ENCODE measurements at places on chromosomes 7 and 10.

GRCh38 chr10:114652402-114653368, 5.4 kb downstream of the ABLIM1 start:
- no peak for DNase-seq

DNA sequence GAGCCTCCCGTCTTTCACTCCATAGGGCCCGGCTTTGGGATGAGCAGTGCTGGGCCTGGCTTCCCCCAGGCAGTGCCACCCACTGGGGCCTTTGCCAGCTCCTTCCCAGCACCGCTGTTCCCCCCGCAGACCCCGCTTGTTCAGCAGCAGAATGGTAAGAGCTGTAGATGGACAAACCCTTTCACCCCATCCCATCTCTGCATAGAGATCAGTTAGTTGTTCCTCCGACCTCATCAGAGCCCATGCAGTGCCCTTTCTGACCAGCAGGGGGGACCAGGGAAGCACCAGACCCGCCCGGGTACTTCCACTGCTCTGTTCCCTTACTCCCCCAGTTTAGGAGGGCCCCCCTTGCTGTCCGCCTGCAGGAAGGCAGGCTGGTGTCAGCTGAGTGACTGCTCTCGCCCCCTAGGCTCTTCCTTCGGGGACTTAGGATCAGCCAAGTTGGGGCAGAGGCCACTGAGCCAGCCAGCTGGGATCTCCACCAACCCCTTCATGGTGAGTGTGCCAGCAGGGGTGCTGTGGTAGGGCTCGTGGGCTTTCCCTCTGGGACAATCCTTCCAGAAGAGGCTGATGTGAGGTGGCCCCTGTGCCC, 9.8 kb downstream of the SAP25 start:
- DNase-seq: peak; percentile 79

DNA sequence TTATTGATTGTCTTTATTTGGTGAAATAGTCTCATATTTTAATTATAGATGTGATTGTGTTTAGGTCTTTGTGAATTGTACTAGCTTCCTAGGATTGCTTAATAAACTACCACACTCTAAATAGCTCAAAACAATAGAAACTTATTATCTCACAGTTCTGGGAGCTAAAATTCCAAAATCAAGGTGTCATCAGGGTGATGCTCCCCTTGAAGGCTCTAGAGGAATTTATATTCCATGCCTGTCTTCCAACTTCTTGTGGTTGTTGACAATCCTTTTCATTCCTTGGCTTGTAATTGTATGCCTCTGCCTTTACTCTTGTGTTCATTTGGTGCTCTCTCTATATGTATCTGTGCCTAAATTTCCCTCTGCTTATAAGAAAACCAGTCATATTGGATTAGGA, 155.3 kb upstream of the AKR1E2 start:
- DNase-seq: no peak

DNA sequence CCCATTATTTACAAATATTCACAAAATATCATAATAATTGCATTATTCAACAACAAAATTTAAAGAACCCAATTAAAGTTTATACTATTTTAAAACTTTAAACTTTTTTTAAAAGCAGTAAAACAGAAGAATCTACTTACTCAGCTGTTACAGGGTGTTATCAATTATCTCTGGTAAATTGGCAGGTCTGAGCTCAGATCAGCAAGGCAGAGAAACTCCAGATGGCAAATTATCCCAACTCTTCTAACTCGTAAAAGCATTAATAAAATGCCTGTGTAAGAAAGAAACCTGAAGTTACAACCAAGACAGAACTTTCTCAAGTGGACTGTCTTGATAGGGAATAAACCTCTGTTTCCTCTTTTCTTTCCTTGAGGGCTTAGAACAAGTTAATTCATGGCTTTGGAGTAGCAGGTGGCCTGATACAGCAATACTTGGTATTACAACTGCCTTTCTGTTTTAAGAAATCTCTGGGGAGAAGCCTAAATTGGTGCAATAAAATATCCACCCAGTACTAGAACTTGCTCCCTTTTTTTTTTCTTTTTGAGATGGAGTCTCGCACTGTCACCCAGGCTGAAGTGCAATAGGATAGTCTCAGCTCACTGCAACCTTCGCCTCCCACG, 275.3 kb upstream of the MKLN1 start:
- DNase-seq: peak; percentile 27

- no peak for DNase-seq
Observed at GRCh38 chr7:28472332-28472731, 60.0 kb downstream of the CREB5 start.

DNA sequence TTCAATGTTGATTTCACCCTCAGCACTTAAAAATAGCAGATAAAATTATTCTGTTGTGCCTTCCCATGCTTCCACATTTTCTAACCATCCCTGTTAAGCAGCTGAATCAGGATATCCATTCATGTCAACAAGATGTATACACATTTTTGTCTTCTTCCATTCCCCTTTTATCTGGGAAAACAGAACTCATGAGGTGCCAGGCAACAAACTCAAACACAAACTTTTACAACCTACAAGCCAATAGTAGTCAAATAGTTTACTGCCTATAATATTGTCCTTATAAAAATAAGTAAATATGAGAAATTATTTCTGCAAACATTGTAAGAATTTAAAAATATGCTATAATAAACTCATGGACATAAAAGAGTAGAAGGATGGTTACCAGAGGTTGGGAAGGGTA, 1569.8 kb downstream of the REEP3 start:
- DNase-seq: no peak

DNA sequence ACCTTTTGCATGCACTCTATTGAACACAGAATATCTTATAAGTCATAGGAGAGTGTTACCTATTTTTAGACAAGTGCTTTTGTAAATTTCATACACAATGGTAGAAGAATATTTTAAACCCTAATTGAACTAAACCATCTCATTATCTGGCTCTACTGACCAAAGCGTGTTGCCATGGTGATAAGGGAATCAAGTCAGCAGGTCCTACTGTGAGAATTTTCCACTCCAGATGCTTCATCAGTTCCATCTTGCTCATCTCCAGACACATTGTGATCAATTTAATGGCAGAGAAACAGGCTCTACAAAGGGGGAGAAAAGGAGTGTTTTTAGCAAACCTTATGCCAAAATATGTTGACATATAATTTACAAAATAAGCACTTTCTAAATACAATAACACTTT, 621.9 kb upstream of the GHITM start:
- DNase-seq: no peak

DNA sequence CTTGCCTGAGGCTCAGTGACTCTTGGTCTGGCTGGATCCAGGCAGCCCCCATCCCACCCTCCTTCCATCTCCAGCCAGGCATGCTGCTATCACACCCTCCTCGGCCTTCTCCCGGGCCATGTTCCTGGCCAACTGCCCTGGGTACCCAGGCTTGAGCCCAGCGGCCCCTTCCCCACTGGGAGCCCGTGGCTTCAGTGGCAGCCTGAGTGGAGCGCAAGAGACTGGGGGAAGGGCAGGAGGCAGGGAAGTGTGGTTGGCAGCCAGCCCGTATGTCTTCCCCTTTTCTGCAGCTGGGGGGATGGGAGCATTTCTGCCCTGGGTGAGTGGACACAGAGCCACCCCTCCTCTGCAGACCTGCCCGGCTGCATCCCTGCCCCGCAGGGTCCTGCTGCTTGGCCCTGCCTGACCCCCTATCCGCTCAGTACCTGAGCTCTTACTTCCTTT, 148.5 kb downstream of the ARHGAP22 start:
- no peak for DNase-seq

DNA sequence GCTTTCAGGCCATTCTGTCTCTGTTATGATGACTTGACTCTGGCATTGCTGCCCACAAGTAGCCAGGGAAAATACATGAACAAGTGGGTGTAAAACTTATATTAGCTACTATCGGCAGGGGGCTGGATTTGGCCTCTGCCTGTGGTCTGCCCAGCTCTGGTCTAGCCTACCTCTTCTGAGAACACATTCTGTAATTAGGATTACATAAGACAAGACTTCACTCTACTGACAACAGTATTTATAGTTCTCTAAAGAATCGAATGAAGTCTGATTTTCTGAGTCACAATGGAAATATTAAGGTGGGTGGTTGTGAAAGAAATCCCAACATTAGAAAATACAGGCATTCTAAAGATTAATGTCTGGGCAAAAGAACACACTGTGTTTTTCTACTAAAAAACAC, 55.5 kb downstream of the DLD start:
- DNase-seq: no peak

DNA sequence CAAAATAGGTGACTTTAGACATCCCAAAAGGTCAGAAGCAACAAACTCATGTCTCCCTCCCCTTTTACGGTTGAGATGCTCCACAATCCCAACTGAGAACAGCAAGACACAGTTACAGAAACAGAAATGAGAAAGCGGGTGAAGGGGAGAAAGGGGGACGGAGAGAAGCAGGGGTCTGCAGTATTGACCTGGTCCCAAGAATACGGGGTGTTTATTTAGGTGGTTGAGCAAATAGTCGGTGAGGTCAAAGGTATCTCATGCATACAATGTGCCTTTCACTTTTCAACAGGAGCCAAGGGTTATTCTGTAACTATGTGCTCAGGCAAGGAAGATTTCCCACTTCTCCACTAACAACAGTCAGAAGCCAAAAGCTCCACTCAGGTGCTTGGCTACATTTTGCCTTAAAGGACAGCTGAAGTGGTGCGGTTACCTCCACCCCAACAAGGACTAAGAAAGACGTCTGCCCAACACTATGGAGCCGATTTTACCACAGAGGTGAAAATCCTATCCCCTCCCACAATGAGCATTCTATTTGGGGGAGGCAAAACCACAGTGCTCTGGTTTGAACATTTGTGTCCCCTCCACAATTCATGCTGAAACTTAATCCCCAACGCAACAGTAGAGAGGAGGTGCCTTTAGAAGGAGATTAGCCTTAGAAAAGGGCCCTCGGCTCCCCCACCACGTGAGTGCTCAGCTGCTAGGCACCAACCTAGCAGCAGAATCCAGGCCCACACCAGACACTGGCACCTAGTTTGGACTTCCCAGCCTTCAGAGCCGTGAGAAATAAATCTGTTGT, 77.9 kb downstream of the PARD3 start:
- peak; percentile 55 for DNase-seq

- DNase-seq: no peak
Observed at GRCh38 chr7:16293669-16294425, 127.5 kb downstream of the CRPPA start.

DNA sequence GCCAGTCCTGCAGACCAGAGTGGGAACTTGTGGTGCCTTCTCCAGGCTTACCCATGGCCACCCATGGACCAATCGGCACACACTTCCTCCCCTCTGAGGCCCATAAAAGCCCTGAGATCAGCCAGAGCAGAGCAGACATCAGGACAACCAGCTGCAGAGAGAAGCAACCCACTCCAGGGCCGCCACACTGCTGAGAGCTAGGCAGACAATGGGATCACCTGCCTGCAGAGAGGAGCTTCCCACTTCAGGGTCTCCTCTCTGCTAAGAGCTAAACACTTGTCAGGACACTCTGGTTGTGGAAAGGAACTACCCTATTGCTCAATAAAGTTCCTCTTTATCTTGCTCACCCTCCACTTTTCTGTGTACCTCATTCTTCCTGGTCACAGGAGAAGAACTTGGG, 34.0 kb downstream of the C7orf25 start:
- DNase-seq: no peak

GRCh38 chr7:46637793-46638735, 717.0 kb upstream of the IGFBP3 start:
- no peak for DNase-seq

GRCh38 chr7:121941830-121942229, 68.9 kb downstream of the PTPRZ1 start:
- no peak for DNase-seq

GRCh38 chr7:137235434-137235833, 108.1 kb downstream of the PTN start:
- no peak for DNase-seq

DNA sequence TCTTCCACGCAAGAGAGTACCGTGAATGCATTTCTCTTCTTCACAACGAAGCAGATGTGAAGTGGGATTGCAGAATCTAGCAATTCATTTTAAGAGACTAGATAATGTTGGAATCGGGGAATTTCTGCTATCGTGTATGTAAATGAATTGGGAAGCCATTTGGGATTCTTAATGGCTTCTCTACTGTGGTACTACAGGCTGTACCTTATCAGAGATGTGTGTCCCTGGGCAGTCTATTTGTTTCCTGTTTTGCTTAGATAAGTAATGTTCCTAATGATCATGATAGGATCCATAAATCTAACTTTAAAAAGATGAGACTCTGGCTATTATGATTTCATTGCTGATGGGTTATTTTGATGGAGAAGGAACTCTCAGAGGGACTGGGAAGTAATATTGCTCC, 320.6 kb downstream of the REEP3 start:
- no peak for DNase-seq

- DNase-seq: no peak
Observed at GRCh38 chr7:109782806-109783205, 1213.1 kb downstream of the DNAJB9 start.

DNA sequence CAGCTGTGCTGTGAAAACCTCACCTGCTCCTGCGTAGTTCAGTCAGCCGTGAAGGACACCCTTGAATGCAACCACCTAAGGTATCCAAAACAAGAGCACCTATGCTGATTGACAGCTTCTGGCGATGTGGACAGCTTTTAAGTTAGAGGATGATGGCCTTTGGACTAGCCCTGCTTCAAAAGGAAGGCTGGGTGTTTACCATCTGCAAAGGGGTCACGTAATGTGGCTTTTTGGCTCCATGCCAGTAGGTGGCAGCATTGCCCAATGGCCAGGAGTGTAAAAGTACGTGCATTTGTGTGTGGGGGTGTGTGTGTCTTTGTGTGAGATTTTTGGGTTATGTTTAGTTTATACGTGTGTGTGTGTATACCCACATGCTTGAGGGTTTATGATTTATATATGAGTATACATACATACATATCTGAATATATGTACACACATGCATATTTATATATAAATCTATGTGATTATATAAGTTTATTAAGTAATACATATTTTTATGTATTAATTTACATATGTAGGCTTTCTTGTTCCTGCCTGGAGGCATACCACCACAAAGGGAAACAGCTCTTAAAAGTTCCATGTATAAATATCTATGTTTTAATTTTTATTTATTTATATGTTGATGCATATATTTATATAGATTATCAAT, 236.3 kb upstream of the ANKRD30A start:
- peak; percentile 55 for DNase-seq

DNA sequence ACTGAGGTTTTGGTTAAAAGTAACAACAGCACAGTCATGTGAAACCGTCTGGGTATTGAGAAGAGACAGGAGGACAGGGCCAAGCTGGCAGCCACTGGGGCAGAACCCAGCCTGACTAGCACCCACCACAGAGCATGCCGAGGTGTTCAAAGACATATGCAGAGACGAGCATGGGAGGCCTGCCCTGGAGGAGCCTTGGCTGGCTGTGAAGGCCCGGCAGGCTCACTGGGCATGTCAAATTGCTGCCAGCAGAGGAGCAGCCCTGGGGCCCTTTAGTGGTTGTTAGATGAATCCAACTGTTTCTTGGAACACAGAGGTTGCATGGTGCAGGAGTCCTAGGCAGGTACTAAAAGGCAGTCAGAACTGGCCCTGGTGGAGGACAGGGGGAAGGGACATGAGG, 5.0 kb upstream of the GDF2 start:
- DNase-seq: no peak

GRCh38 chr10:102673819-102674511, 29.7 kb downstream of the TRIM8 start:
- no peak for DNase-seq

GRCh38 chr10:74460812-74461211, 309.8 kb downstream of the ADK start:
- DNase-seq: no peak

- no peak for DNase-seq
Observed at GRCh38 chr10:43734716-43735115, 86.0 kb upstream of the ZNF32 start.
